GM13976 (cell line): ENCODE measurements at places on chromosomes 12 and 14.

GRCh38 chr14:38226366-38226765 is 18.7 kb downstream of the SSTR1 start:
- no peak for DNase-seq

DNA sequence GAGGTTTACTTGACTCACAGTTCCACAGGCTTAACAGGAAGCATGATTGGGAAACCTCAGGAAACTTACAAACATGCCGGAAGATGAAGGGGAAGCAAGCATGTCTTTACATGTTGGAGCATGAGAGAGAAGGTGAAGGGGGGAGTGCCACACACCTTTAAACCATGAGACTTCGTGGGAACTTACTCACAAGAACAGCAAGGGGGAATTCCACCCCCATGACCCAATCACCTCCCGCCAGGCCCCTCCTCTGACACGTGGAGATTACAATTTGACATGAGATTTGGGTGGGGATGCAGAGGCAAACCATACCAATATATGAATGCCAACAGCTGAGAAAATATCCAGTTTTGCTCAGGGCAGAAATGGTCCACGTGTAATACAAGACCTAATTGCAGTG is 518.6 kb downstream of the VRK1 start:
- no peak for DNase-seq

GRCh38 chr12:101863981-101864380 is 13.4 kb upstream of the DRAM1 start:
- DNase-seq, result no peak

DNA sequence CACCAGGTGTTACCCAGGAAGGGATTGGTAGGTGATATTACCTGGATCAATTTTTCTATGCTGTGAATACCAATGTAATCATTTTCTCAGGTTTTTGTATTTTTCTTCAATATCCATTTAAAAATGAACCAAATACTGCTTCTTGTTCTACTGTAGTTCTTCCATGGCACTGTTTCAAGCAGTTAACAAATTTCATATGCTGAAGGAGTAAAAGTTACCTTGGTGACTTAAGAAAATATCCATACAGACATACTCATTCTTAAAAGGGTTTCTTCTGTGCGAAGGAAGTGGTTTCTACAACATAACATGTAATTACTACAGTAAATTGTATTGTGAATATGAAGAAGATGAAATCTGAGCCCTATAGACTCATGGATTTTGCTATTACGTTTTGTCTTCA is 222.5 kb downstream of the TMEM117 start:
- no peak for DNase-seq

DNA sequence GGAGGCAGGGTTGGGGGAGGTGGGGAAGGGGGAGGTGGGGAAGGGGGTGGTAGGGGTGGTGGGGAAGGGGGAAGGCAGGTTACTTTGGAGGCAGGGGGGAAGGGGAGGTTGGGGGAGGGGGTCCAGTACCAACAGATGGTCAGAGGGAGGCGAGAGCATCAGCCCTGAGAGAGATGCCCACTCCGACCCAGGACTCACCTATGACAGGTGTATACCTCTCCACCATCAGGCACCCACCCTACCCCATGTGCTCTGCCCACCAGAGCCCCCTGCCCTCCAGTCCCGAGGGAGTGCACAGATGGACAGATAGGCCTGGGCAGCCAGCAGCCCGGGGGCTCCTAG is 18.6 kb downstream of the JAG2 start:
- DNase-seq, result no peak

DNA sequence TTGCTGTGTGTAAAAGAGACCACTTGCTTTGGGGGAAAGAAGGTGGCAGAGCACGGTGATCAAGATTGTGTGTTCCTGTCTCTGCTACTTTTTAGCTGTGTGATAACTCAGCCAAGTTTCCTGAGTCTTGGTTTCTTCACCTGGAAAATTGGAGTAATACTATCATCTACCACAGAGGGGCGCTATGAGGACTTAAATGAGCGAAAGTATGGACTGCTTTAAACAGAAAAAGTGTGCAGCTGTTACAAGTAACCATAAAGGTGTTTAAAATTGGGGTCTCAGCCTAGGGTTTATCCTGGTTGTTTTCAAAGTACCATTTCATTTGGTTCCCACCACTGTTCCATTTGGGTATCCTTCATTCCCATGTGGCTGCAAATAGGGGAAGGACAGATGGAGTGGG is 65.9 kb upstream of the WSCD2 start:
- DNase-seq, result peak; percentile 23

- peak; percentile 26 for DNase-seq
Measured at GRCh38 chr12:100574187-100575074, 947 bp downstream of the GAS2L3 start.

- no peak for DNase-seq
Measured at GRCh38 chr14:105529569-105530284, 3.3 kb downstream of the TMEM121 start.

DNA sequence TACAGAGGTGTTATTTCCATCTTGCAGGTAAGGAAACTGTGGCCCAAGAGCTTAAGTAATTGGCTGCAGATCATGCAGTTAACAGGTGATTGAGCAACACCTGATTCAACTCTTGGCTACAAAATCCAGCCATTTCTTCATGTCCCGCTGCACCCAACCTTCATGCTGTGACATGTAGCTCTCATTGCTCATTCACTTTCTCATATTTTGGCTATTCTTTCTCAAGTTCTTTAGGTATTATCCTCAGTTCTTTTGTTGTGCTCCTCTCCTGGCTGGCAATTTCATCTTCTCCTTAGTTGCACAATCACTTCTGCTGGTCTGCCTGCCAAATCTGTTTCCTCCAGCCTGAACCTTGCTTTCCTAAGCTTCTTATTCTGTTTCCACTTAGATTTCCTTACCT is 300.8 kb downstream of the SSPN start:
- no peak for DNase-seq

DNA sequence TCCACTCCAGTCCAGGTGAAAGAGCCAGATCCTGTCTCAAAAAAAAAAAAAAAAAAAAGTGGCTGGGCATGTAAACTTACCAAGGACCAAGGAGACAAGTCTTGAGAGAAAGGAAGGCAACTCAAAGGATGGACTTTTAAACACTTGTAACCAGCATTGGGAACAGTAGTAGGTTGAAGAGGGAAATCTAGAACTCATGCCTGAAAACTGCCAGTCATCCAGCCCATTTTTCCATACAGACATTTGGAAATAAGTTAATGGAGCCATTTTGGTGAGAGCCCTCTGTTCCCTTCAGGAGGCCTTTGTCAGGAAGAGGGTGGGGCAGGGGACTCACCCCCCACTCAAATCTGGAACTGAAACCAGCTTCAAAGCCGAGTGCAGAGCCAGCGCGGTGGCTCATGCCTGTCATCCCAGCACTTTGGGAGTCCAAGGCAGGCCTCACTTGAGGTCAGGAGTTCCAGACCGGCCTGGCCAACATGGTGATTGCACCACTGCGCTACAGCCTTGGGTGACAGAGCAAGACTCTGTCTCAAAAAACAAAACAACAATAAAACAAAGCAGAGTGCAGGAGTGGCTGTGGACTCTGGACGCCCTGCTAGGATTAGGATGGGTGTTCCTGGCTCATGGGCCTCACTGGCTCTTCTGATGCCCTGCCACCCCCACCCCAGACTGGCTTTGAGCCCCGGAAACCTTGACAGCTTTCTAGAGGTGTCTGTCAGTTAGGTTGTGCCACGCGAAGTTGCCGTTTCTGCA is 1.6 kb upstream of the MLXIP start:
- DNase-seq, result no peak

DNA sequence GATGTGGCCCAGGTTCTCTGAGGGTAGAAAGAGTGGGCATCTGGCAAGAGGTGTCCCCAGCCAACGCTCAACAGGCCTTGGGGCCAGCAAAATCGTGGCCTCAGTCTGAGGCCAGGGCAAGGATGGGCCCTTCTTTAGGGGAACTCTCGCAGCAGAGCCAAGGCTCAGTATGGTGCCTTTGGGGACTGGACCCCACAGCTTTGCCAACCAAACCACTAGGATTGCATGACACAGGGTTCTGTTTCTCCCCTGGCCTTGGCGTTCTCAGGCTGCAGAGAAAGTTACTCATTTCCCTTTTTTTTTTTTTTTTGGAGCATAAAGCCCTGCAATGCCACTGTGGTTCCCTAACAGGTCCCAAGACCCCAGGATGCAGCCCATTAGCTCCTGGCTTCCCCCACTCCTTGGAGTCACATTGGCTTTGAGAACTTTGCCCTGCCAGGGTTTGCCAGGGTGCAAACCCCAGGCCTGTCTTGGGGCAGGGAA is 100.6 kb downstream of the LGMN start:
- DNase-seq, result peak; percentile 28

DNA sequence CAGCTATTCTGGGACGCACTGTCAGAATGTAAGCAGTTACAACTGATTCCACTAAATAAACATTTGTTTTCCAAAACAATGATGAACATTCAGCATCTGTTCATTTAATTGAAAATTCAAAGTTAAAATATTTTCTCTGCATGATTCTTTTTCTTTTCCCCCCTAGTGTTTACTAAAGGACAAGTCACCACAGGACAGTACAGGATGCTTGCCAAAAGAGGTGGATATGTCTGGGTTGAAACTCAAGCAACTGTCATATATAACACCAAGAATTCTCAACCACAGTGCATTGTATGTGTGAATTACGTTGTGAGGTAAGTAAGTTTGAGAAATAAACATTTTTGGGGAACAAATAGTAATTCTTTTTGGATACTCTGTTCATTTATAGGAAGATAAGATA is 28.2 kb upstream of the SNAPC1 start:
- DNase-seq, result no peak

- no peak for DNase-seq
Measured at GRCh38 chr12:105832806-105833205, 305.9 kb downstream of the NUAK1 start.

DNA sequence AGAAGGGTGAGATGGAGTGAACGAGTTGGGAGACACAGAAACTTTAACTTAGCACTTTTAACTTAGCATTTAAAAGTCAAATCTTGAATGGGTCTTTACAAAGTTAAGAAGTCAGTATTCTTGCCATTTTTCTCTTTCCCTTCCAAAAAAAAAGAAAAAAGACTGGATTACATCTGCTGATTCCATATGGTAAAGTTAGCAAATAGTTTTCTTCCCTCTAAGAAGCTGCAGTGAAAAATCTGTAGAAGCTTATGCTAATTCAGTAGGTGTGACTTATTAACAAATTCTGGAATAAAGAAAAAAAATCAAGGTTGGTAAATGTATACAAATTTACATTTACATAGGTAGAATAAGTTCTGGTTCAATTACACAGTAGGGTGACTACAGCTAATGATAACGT is 50.9 kb downstream of the COCH start:
- no peak for DNase-seq

- DNase-seq, result no peak
Measured at GRCh38 chr14:76998910-76999309, 29.6 kb downstream of the IRF2BPL start.

GRCh38 chr12:71476513-71476912 is 36.9 kb downstream of the LGR5 start:
- DNase-seq, result no peak

GRCh38 chr12:122895320-122895703 is 612 bp downstream of the VPS37B start:
- DNase-seq, result no peak

DNA sequence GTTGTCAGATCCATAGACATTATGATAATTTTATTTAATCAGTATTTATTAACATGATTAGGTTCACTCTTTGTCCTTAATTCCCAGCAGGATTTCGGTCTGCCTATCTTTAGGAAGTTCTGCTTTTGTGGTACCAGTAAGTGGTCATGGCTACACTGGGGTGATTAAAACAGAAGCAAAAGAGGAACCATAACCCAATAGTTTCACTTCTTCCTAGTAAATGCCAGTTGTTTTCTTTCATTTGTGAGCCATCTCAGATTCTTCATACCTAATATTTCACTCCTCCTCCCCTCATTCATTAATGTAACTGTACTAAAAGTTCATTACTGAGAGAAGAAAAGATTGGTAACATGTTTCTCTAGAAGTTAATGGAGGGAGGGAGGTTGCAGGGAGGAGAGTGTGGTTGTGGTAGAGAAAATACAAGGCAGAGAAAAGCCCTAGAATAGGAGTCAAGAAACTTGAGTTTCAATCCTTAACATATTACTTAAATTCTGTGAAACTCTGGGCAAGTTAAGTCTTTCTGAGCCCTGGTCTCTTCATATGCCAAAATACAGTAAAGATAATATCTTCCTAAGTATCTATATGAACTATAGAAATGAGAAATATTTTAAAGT is 101.2 kb downstream of the PEBP1 start:
- peak; percentile 56 for DNase-seq

- no peak for DNase-seq
Measured at GRCh38 chr14:57933349-57933748, 67.5 kb upstream of the SLC35F4 start.

- no peak for DNase-seq
Measured at GRCh38 chr14:27061299-27061698, 463.5 kb upstream of the NOVA1 start.

GRCh38 chr14:101843665-101844064 is 82.2 kb downstream of the PPP2R5C start:
- peak; percentile 71 for DNase-seq

DNA sequence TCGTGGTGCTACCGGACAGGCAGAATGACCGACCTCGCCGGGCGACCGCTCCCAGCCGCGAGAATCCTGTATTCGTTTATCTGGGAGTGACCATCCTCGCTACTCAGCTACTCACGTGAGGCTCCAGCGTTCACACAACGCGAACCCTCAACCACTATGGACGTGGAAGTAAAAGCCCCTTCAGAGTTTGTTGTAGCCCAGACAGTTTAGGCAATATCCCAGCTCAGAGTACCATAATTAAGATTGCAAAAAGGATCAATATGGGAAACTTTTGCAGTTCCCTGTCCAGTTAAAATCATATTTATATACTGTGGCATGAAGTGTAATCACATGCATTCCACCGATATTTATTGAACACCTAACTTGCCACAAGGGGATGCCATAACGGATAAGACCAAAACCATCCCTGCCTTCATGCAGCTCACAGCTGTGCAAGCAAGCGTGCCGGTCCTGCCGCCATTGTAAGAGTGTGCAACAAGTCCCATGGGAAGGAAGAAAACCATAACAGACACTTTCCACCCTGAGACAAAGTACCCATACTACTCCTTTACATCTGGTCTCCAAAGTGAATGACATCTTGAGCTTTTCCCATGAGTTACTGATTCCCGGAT is 938 bp upstream of the MAX start:
- peak; percentile 43 for DNase-seq

GRCh38 chr12:51393676-51394545 is 2.7 kb upstream of the GALNT6 start:
- DNase-seq, result no peak

- no peak for DNase-seq
Measured at GRCh38 chr12:62847709-62848108, 87.2 kb downstream of the PPM1H start.

DNA sequence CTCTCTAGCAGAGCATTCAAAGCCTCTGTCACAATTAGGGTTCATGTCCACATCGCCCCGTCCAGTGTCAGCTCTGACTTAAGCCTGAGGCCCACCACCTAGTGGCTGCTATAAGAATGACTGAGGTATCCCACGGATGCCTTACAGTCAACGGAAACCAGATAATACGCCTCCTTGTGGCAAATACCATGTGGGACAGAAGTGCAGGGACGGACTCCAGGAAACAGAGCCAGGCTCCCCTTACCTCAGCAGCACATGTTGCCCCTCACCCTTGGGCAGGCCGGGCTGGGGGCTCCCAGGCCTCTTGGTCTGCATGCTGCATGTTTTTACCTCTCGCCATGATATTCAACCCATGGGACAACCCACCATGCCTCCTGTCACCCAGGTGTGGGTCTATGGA is 86.3 kb downstream of the VWF start:
- DNase-seq, result peak; percentile 79
